Heart left ventricle (tissue), 16 donors: ENCODE measurements at places on chromosomes 5 and 9.

- DNase-seq = no peak
Observed at GRCh38 chr5:1343931-1344901, 683 bp downstream of the CLPTM1L start.

DNA sequence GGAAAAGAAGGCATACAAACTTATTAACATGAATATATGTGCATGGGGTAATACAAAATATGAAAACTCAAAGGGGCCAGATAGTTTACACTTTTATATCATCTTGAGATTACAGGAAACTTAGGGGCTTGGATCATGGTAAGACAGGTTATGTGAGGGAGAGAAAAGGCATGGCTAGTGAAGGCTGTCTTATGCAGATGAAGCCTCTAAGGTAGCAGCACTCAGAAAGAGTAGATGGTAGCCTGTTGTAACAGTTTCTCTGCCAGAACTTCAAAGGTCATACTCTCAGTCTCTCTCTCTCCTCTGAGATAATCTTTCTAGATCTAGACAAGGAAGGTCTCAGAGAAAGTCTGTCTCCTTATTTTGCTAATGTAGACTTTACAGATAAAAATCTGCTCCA is 57.2 kb upstream of the FGF10 start:
- DNase-seq = no peak

DNA sequence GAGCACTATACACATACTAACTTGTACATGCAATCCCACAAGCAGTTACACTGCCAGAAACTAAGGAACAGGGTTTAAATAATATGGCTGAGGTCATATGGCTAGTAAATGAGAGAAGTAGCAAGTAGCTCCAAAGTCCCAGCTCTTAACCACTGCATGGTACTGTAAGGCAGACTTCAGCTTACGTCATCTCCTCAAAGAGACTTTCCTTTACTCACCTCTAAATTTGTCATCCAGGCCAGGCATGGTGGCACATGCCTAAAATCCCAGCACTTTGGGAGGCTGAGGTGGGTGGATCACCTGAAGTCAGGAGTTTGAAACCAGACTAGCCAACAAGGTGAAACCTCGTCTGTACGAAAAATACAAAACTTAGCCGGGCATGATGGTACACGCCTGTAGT is 20.4 kb upstream of the SELENOP start:
- DNase-seq = no peak

GRCh38 chr5:113474100-113474728 is 14.0 kb downstream of the MCC start:
- no peak for DNase-seq

- no peak for DNase-seq
Observed at GRCh38 chr5:130018641-130019040, 114.4 kb downstream of the CHSY3 start.

DNA sequence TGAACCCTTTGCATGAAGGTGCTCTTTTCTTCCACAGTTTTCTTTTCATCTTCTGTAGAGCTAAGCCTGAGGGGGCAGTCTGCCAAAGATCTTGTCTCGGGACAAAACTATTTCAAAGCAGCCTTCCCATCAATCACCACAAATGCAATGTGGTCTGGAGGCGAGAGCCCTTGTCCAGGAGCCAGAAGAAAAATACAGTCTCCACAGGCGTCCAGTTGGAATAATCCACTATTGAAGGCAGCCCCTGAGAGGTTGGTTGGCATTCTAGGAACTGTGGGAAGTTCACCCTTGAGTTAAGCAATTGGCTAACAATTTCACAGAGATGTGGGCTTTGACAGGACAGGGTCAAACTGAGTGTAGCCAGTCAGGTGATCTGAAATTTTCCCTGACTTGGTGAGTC is 72.0 kb downstream of the SEMA6A start:
- DNase-seq = no peak

DNA sequence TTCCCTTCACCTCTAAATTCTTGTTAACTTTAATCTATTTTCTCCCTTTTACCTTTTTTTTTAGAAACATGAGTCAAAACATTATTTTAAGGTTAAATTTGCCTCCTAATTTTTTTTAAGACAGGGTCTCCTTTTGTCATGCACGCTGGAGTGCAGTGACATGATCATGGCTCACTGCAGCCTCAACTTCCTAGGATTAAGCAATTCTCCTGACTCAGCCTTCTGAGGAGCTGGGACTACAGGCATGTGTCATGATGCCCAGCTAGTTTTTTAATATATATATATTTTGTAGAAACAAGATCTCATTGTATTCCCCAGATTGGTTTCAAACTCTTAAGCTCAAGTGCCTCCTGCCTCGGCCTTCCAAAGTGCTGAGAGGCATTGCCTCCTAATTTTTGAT is 424.7 kb upstream of the FAM174A start:
- no peak for DNase-seq
